BJ (cell line): ENCODE measurements at places on chromosomes 11 and 22. TPM values are rescaled to one million over a fixed set of nuclear protein-coding genes. Genes with fewer than 3 reads are reported as not detected.

GRCh38 chr11:8332891-8333290 lies 69.2 kb upstream of the LMO1 start:
- DNase-seq, result no peak

The KRTAP5-9 gene
- polyA plus RNA-seq, result 0.09 TPM in 1 of 2 replicates, not detected in the other

- no peak for DNase-seq
Observed at GRCh38 chr11:47171856-47172255, 4.8 kb downstream of the ARFGAP2 start.

DNA sequence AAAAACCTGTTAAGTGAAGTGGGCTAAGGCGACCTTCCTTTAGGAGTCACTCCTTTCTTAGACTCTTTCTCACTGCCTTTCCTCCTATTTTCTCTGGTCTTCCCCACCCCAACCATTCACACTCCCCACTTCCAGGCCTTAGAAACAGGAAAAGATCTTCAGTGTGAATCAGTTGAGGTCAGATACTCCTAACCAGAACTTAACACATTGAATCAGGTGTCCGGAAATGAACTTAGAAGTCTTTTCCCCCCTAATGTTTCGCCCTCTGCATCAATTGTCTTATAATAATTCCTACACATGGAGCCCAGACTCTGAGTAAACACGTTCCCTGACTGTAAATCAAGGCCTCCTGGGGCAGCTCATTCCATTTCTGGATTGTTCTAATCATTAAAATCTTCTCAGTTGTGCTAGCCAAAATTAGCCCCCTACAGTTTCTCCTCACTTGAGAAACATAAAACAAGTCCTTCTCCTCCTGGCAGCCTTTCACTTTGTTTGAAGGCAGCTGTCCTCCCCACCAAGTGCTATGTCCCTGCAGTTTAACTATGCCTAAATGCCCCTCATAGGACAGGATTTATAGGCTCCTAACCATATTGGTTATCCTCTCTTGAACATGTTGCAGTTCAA lies 32.7 kb upstream of the USP47 start:
- no peak for DNase-seq

GRCh38 chr11:66922551-66922950 lies 35.6 kb downstream of the PC start:
- DNase-seq, result no peak

DNA sequence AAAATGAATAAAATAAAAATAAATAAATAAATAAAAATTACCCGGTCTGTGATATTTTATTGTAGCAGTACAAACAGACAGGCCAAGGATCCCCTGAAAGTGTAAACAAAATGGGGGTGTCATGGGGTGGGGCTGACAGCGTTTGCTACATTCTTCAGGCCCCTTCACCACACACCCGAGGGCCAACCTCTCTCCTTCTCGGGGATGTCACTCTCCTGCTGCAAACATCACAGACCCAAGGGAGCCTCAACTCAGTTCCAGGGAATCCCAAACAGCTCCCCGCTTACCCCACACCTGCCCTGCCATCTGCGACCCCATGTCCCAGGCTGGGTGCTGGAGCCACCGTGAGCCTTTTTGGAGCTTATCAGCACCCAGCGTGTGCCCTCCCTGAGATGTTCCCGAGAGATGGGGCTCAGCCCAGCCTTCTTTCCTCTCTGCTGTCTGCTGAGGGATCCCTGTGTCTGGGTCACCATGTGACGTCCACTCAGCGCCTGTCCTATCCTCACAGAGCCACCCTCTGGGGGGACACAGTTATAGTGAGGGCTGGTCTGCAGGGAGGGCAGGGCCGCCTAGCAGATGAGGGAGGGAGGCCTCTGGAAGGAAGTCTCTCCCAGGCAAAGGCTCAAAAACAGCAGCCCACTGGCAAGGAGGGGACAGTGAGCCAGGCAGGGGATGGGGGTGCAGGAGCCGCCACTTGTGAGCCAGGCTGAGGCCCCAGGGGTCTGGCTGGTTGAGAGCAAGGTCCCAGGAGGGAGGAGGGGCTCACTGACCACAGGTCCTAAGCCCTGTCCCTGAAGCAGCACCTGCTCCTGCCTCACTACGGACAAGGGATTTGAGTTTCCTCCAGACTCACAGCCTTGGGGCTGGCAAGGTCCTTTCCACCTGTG lies 1041.6 kb downstream of the BRD1 start:
- DNase-seq, result no peak

- no peak for DNase-seq
Observed at GRCh38 chr22:43147821-43148220, 3.5 kb upstream of the TSPO start.

- peak; percentile 1 for DNase-seq
Observed at GRCh38 chr22:28799606-28800307, 612 bp downstream of the XBP1 start.

DNA sequence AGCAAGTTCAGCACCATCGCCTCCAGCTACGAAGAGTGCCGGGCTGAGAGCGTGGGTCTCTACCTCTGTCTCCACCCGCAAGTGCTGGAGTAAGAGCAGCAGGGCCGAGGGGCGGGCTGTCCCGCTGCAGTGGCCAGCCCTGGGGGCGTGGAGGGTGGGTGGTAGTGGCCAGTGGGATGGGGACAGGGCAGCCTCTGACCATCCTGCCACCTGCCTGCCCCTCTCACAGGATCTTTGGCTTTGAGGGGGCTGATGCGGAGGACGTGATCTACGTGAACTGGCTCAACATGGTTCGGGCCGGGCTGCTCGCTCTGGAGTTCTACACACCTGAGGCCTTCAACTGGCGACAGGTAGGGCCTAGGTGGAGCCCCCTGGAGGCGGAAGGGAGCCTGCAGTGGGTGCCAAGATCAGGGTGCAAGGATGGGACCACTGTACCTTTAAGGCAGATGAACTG lies 15.0 kb upstream of the BBS1 start:
- no peak for DNase-seq

- no peak for DNase-seq
Observed at GRCh38 chr11:117610045-117610444, 187.0 kb downstream of the DSCAML1 start.

DNA sequence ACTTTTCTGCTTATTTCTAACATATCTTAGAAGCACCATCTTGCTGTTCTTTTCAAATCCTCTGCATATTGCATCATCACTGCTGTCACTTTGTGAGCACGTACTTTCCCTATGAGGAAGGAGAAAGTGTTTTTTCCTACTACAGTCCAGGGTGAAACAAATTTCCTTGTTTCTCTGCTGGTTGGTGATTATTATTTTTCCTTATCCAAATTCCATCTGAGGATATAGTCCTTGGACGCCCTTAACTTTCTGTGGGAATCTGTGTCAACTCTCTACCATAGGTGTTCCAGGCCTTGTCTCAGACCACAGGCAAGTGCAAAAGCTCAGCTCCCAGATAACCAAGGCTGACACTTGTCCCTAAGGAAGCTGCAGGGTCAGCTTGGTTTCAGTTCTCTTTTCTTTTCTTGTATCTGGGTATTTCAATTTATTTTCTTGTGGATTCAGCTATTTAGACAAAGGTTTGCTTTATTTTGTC lies 29.4 kb upstream of the LYVE1 start:
- no peak for DNase-seq

GRCh38 chr22:35380013-35380412 lies 883 bp upstream of the HMOX1 start:
- no peak for DNase-seq

DNA sequence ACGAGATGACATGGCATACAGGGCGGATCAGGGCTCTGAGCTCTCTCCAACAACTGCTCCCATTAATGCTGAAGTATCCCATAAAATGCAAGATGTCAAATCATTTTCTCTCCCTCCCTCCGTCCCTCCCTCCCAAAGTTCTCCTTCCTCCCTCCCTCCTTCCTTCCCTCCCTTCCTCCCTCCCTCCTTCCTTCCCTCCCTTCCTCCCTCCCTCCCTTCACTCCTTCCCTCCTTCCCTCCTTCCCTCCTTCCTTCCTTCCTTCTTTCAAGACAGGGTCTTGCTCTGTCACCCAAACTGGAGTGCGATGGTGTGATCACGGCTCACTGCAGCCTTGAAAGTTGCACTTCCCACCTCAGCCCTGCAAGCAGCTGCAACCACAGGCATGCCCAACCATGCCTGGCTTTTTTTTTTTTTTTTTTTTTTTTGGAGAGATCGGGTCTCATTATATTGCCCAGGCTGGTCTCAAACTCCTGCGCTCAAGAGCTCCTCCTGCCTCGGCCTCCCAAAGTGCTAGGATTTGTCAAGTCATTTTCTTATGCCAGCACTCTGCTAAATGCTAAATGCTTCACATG lies 38.2 kb downstream of the TXN2 start:
- no peak for DNase-seq

GRCh38 chr22:44371741-44372525 lies 59.2 kb upstream of the SHISAL1 start:
- DNase-seq, result no peak
